Eye (tissue), 1 donor: ENCODE measurements at places on chromosomes 7 and 10.

- peak; percentile 10 for DNase-seq
These were observed 93.8 kb downstream of the C1GALT1 start for GRCh38 chr7:7276161-7276560.

DNA sequence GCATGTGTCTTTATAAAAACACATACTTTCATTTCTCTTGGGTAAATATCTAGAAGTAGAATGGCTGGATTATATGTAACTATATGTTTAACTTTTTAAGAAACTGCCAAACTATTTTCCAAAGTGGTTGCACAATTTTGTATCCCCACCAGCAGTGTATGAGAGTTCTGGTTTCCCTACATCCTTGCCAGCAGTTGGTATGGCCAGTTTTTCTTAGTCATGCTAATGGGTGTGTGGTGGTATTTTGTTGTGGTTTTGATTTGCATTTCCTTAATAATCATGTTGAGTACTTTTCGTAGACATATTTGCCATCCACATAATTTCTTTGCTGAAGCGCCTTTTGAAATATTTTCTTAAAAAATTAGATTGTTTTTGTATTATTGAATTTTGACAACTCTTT is 60.3 kb downstream of the NEUROG3 start:
- no peak for DNase-seq

DNA sequence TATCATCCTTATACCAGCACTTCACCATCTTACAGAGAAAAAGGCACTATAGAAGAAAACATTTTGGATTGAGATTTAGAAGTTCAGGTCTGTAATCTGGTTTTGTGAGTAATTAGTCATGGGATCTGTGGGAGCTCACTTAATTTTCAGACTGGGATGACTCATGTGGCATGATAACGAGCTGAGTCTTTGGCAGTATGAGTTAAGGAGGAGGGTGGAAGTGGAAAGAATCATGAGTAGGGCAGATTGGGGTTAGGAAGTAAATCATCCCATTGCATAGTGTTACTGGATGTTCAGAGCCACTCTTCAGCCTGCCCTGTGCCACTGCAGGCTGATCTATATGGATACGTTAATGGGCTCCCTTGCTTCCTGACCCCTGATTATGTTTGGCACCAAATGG is 64.9 kb downstream of the ZNF92 start:
- DNase-seq, result no peak

GRCh38 chr7:129376778-129377700 is 57.2 kb upstream of the STRIP2 start:
- DNase-seq, result no peak

- DNase-seq, result peak; percentile 93
These were observed 135.9 kb upstream of the PODXL start for GRCh38 chr7:131692131-131692960.

DNA sequence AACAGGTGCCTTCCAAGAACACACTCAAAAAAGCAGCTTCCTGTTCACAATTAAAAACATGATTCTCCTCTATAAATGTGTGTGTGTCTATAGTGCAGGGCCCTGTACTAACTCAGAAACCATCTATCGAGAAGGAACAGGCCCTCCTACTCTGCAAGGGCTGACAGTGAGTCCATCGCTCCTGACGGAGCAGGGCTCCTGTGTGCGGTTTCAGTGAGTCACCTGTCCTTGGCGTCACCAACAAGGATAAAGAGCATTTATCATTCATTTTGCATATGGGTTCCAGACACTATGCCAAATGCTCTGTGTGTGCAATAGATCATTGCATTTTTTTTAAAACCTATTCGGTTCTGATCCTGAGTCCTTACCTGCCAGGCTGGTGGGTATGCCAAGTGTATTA is 63.7 kb downstream of the TACC2 start:
- no peak for DNase-seq
